Glutamatergic neuron (in vitro differentiated cells): ENCODE measurements at places on chromosomes 2 and 18.

DNA sequence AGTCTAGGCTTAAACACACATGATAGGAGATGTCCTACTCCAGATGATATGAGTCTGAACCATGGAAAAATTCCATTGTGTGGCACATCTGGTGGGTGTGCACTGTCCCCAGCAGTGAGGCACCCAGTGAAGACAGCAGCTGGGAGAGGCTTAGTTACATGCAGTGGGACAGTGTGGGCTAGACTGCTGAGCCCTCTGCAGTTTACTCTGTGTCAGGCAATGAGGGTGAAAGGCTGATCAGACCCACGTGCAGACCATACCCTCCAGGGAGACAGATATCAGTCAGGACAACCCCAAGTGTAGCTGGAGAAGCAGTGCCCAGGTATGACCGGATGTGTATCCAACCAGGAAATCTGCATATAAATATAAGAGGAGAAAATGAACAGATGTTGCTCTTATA lies 13.4 kb downstream of the IL37 start:
- no peak for DNase-seq

DNA sequence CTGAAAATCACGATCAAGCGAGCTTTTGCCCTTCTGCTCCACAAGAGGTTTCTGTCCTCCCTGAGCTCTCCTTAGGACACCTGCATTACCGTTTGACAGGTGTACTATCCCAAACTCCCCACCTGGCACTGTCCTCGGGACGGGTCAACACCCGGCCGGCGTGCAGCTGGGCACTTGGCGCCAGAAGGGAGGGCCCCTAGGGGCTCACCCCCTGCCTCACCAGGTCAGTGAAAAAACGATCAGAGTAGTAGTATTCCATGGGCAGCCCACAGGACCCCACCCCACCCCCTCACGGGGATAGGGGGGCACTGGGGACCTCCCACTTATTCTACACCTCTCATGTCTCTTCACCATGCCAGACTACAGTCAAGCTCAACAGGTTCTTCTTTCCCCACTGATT lies 117.6 kb upstream of the ANKRD30BL start:
- no peak for DNase-seq

GRCh38 chr2:223815186-223815883 lies 22.0 kb downstream of the AP1S3 start:
- DNase-seq: no peak

GRCh38 chr2:171447675-171448074 lies 13.6 kb downstream of the DCAF17 start:
- DNase-seq: no peak
